ENCODE measurements at places on chromosomes 7 and 10. TPM values are rescaled to one million over a fixed set of nuclear protein-coding genes. Genes with fewer than 3 reads are reported as not detected.

Gene SAMD9L
- total RNA-seq: 6.7 TPM

Gene CCDC172
- not detected for total RNA-seq

Gene FANK1
- 27.0 TPM for total RNA-seq

Gene UBE2D1
- total RNA-seq: 18.0 TPM

DNA sequence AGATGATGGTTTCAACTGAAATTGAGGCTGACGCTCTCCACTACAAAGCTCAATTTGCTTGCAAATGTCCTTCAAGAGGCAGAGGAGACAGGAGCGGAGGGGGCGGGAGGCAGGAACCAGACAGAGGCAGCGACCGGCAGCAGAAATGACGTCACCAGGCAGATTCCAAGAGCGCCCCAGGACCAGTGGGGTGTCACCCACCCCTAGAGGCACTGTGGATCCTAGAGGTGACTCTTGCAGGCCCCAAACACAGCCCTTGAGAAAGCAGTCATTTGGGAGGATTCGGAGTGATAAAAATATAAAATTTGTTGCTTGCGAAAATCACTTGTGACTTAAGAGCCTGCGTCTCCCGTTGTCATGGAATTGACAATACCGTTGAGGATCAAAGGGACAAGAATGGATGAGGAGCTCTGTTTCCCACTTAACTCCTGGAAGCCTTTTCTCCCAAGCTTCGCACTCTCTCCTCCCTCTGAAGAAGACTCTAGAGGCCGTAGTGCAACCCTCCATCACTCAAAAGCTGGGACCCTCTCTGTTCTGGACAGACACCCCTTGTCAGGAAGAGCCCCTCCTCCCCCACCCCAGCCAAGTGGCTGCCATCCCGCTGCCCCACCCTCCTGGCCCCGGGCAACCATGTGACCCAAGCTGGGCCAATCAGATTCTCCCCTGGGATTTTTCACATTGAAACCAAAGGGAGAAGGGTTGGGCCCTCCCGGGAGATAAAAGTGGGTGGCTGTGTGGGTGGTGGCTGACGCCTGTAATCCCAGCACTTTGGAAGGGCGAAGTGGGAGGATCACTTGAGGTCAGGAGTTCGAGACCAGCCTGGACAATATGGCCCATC, 16.3 kb upstream of the SLC29A4 start:
- DNase-seq: no peak

DNA sequence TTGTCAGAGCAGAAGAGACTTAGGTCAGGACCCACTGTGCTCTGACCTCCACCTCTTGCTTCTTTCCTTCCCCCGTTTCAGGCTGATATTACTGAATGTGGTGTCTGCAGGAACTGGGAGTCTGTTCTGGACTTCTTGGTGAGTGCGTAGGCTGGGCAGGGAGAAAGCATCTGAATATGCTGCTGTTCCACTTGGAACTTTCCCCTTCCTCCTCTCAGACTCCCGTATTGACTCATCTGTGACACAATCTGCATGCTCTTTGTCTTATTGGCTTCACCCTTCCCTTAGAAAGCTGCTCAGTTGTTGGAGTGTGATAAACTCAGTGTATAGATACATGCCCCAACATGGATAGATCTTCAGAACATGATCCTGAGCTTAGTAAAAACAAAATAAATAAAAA, 137.6 kb upstream of the HABP2 start:
- DNase-seq: no peak

DNA sequence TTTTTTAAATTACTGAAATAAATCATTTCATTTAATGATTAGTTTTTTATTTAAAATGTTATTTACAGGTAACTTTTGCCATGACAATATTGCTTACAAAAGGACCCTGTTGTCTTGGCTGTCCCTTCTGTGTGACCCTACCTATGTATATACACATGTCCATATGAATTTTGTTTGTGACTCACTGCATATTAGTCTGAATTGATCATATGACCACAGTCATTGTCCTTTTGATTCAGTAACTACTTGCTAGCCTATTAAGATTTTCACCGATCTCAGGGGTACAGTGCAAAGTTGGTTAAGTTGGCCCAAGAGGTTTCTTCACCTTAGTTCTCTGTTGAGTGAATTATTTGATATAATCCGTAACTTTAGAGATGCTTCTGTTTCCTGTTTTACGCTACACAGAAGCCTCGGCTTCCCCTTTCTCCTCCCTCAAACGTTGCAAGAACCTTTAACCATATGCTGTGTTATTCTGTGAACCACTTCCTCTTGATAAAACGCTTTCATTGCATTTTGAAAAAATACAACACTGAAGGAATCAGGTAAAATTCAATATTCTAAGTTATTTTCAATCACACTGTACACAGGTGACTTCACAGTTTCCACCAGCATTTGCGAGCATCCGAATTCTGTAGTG, 43.9 kb downstream of the APBB1IP start:
- no peak for DNase-seq

DNA sequence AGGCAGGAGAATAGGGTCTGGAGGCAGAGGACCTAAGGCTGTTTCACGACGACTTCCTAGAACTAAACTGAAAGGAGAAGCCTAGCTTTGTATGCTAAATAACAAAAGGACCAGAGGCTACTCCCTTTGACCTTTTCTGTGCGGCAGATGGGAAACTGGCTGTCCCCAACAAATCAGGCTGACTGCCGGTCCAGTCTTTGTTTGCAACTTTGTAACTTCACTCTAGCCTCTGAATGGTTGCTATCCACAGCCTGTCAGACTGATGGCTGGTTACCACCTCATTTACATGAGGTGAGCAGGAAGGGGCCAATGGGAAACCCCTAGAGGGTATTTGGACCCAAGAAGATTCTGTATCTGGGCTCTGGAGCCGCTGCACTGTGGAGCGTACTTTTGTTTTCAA, 132.6 kb upstream of the SHH start:
- DNase-seq: no peak

- DNase-seq: no peak
Measured at GRCh38 chr10:43109671-43110249, 28.5 kb upstream of the CSGALNACT2 start.

GRCh38 chr7:156460858-156461627, 179.5 kb upstream of the RNF32 start:
- DNase-seq: no peak

DNA sequence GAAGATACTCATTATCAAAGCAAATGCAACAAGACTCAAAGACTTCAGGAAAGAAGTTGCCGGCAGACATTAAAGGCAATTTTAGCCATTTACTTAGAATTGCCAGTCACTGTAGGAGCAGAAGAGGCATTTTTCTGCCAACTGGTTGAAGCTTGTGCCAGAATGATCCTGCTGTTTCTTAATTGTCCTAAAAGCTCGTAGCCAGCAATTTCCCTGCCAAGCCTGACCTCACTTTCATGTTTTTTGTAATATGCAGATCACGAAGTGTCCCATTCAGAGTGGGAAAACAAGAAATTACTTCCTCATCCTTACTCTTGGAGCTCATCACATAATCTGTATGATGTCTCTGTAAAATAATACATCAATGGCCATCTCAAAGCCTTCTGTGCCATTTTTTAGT, 130.9 kb upstream of the ANKRD1 start:
- DNase-seq: peak; percentile 58

- DNase-seq: no peak
Measured at GRCh38 chr10:49387071-49387470, 8.8 kb downstream of the DRGX start.

- no peak for DNase-seq
Measured at GRCh38 chr7:144050093-144050492, 1.3 kb downstream of the OR2A5 start.

DNA sequence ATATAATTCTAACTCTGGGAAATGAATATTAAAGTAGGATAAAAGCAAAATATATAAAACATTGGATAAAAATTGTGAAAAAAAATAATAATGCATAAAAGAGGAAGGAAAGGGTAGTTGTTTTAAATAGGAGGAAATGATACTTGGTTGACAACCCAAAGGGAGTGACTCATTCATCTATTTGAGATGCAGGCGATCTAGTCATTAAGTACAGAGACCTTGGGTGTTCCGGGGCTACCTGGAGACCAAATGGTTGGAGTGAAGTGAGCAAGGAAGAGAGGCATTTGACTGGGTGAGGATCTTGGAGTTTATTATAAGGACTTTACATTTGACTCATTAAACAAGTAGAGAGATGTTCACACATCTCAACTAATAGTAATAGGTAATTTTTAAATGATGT, 111.0 kb downstream of the LRRTM3 start:
- DNase-seq: no peak

DNA sequence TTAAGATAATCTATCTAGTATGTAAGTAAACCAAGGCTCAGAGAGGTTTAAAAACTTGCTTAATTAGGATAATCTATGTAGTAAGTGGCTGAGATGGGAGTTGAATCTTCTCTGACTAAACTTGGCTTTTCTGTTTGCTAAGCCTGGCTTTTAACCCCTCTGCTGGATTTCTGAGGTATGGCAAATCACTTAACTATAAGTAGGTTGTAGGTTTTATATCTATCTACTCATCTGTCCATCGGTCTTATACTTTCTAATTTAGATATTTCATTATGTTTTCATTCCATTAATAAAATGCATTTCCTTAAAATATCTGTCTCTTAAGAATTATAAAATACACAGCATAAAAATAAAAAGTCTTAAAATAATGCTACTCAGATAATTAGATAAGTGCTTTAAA, 59.4 kb downstream of the ST7 start:
- no peak for DNase-seq

- DNase-seq: no peak
Measured at GRCh38 chr7:137934941-137935883, 66.7 kb downstream of the CREB3L2 start.

- no peak for DNase-seq
Measured at GRCh38 chr10:102111276-102111675, 8.9 kb downstream of the LDB1 start.

DNA sequence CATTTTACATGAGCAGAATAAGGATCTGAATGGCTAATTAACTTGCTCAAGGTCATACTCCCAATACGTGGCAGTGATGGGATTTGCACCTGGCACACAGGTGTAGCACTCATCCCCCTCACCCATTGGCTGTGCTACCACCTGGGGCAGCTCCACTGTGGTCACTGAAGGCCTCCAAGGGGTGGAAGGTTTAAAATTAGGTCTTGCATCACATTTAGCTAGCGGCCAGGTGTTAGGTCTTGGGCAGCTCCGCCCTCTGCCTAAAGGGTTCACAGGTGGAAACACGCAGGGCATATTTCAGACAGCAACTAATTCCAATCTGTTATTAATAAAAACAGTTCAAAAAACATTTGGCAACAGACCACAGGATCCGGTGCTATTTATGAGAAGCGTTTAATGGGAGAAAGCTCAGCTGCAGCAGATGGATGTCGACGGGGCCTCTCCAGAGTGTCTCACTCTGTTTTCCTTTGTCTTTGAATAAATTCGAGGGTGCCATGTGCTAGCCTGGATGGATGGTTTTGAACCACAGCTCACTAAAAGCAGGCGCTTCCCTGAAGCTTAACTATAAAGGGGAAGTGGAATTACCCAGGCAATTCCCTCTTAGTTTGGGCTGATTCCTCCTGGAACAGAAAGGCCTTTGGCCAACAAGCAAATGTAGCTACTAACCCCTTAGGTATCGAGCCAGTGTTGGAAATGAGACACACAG, 1017.6 kb downstream of the TYW1 start:
- DNase-seq: no peak

DNA sequence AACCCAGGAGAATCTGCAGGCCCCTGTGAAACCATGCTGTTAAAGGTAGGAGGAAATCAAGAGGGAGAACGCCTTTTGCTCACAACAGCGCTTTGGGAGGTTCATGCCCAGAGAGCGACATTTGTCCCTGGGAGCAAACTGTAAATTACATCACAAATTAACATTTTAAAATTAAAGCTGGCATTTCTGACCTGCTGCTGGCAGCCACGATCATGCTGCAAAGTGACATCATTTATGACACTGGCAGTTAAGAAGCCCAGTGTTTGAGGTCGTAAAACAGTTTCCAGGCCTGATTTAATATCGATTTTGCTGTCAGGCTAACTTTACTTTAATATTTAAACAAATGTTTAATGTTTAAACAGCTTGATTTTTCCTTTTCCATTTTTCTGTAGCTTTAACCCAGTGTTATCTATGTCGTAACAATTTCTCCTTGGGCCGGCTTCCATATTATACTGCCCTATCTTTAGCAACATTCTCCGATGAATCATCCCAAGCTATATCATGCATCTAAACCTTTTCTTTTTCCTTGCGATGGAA, 86.5 kb upstream of the NPVF start:
- DNase-seq: no peak

DNA sequence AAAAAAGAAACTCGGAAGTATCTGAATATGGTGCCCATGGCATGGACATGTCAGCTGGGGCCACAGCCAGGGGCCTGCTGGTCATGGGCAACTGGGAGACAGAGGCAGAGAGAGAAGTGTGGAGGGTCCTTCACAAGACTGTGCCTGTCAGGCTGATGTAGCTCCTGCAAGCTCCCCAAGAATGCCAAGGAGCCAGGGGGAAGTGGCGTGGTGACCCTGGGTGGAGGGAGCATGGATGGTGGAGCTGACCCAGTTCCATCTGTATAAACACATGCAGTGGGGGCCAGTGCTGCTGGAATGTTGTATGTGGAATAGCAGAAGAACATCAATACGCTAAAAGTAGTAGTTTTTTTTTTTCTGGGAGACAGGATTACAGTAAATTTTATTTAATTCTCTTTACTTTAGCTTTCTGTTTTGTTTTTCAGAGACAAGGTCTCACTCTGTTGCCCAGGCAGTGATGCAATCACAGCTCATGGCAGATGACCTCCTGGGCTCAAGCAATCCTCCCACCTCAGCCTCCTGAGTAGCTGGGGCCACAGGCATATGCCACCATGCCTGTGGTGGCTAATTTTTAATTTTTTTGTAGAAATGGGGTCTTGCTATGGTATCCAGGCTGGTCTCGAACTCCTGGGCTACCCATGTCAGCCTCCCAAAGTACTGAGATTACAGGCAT, 10.5 kb upstream of the ZMIZ2 start:
- no peak for DNase-seq

DNA sequence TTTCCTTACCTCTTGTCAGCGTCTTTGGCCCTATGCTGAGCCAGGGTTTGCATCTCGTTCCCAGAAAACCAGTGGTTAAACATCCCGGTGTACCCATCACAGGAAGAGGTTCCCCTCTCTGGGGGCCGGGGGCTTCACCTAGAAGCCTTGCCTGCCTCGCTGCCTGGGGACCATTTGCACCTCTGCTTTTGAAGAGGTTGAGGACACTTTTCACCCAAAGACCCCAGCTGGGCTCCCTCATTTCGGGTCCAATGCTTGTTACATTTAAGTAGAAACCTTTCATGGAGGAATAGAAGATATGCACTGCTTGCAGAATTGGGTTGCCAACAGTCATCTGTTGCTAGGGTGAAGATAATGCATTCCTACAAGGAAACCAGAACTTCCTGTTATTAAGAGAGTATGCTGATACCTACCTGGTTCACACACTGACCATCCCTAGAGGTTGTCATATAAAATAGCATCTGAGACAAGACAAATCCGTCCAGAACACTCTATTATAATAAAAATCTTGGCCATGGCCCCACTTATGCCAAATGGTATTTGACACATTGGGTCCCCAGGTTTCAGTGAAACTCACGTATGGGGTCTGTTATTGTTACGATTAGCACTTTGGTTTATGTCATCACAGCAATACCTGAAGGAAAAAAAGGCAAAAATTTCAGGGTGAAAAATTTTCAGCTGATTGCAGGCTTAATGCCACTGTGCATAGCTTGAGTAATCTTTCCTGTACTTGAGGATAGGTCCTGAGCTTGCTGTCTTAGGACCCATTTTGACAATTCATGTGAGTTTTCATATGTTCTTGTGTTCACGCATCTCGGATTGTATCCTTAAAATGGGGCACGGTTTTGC, 917 bp downstream of the ZNF365 start:
- no peak for DNase-seq

Data from ovary (tissue), 10 donors.